ENCODE measurements at places on chromosomes 16 and 17. TPM values are rescaled to one million over a fixed set of nuclear protein-coding genes. Genes with fewer than 3 reads are reported as not detected.

ESRP2 gene
- total RNA-seq, result 0.18 TPM

C16orf95 gene
- total RNA-seq, result 7.7 TPM

VEZF1 gene
- 48.3 TPM for total RNA-seq

PNMT gene
- total RNA-seq, result 0.44 TPM

CTCF gene
- 36.0 TPM for total RNA-seq

HS3ST3B1 gene
- total RNA-seq, result 1.0 TPM

PTX4 gene
- total RNA-seq, result 0.03 TPM

Measured in A549 treated with AZD2906 at 1 μM for 4 hours (cell line).